CD4-positive, alpha-beta T cell (primary cell): ENCODE measurements at places on chromosomes 2 and 18. TPM values are rescaled to one million over a fixed set of nuclear protein-coding genes. Genes with fewer than 3 reads are reported as not detected.
A peak's percentile ranks its signal among the peaks of the same experiment; 100 is the strongest.

- DNase-seq = no peak
- H3K4me1 ChIP-seq = no peaks in the 10 kb centered on the region
- no peak overlapping the region for H3K27ac ChIP-seq
- no peaks in the 10 kb centered on the region for H3K27me3 ChIP-seq
Observed at GRCh38 chr2:101052147-101052546, 50.1 kb downstream of the RPL31 start.

- H3K27me3 ChIP-seq = no peaks in the 10 kb centered on the region
- H3K36me3 ChIP-seq = no peaks in the 10 kb centered on the region
- no peak for DNase-seq
- H3K4me1 ChIP-seq = no peaks in the 10 kb centered on the region
- no peak overlapping the region for H3K4me3 ChIP-seq
Observed at GRCh38 chr18:456361-457139, 44.0 kb downstream of the COLEC12 start.

DNA sequence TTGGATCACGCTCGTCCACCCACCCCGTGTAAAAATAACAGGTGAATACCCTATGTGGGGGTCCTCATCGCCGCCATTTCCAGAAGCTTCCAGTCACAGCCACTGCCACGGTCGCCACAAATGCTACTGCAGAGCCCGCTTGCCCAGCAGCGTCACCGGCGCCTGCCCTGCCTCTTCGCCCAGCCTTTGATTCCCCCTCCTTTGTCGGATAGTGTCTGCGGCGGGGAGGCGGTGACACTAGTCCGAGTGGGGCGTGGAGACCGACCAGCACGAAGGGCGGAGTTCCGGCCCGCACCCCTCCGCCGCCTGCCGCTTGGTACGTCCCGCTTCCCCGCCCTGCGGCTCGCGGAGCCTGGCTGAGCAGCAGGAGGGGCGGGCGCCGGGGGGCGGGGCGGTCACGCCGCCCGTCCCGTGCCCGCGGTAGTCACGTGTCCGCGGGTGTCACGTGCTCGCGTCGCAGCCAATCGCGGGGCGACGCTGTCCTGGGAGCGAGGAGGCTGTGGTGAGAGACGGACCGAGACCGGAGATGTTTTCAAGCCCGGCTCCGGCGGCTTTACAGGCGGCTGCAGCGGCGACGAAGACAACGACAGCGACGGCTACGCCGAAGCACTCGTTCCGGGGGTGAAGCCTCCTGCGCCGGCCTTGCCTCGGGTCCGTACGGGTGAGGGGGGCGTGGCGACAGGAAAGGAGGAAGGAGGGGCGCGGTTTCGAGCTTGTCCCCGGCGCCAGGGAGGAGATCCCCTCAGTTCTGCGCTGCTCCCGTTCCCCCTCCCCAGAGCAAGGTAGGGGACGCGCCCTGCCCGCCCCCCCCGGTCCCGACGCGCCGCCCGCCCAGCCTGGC is at the start of gene ANKRD12:
Gene ANKRD12, plus strand, starts transcription at position 467 of the 841 bp plus-strand sequence. CDS start 45,652 bp downstream, outside the sequence.
- peak within 1 kb of the TSS; percentile 94 for H3K27ac ChIP-seq
- peaks cover 24% of the 10 kb centered on the region for H3K4me1 ChIP-seq
- peak within 1 kb of the TSS; percentile 83 for H3K4me3 ChIP-seq

- H3K27ac ChIP-seq = no peak overlapping the region
- peak; percentile 14 for DNase-seq
- H3K36me3 ChIP-seq = no peaks in the 10 kb centered on the region
- no peaks in the 10 kb centered on the region for H3K27me3 ChIP-seq
Observed at GRCh38 chr2:54535599-54536195, 79.6 kb downstream of the SPTBN1 start.

SERPINB12 gene
- not detected for total RNA-seq

RHOB gene
- 26.6 TPM for total RNA-seq

WIPF1 gene
- 264 TPM for total RNA-seq

TYMS gene
- 1.1 TPM for total RNA-seq

FAM98A gene
- total RNA-seq = 20.1 TPM

- no peak overlapping the region for H3K27ac ChIP-seq
- no peaks in the 10 kb centered on the region for H3K27me3 ChIP-seq
- no peaks in the 10 kb centered on the region for H3K4me1 ChIP-seq
- H3K36me3 ChIP-seq = peaks cover 13% of the 10 kb centered on the region
- no peak overlapping the region for H3K4me3 ChIP-seq
- DNase-seq = no peak
Observed at GRCh38 chr18:70058916-70059315, 111.2 kb upstream of the CD226 start.

DNA sequence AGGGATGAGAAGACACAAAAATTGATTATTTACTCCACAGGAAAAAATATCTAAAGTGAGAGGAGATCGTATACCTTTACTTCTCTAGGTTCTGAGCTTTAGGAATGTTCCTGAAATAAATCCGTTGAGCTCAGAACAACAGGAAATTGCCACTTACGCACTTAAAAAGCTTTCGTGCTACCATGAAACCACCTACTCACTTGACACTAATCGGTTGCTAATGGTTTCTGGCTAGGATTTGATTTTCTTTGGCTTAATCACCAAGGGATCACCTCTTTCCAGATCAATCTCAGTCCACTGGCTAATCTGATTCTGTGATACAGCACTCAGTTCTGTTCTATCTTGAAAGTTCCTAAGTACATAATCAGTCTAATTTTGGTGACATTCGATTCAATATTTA is 419.6 kb downstream of the DLGAP1 start:
- no peaks in the 10 kb centered on the region for H3K4me1 ChIP-seq
- no peaks in the 10 kb centered on the region for H3K36me3 ChIP-seq
- DNase-seq = no peak

GRCh38 chr18:58788971-58789875 is 75.5 kb upstream of the ZNF532 start:
- no peaks in the 10 kb centered on the region for H3K4me1 ChIP-seq
- H3K27ac ChIP-seq = no peak overlapping the region
- H3K27me3 ChIP-seq = no peaks in the 10 kb centered on the region
- no peaks in the 10 kb centered on the region for H3K36me3 ChIP-seq
